ENCODE measurements at places on chromosomes 2 and 18. TPM values are rescaled to one million over a fixed set of nuclear protein-coding genes. Genes with fewer than 3 reads are reported as not detected.
A peak's percentile ranks its signal among the peaks of the same experiment; 100 is the strongest.

DNA sequence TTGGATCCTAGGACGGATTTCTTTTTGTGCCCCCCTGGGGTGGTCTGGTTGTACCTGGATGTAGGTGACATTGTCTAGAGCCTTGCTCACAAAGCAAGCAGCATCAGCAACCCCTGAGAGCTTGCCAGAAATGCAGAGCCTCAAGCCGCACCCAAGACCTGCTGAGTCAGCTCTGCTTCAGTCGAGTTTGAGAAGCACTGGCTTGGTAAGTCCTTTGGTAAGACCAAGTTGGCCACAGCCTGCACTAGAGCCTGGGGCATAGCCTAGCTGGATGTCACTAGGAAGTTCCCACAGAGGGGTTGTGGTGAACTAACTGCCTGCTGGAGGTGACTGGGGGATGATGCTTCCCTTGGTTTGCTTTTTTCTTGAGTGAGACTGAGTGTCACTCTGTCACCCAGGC lies 6.2 kb downstream of the ABCG5 start:
- DNase-seq, result no peak

- DNase-seq, result peak; percentile 41
Observed at GRCh38 chr2:46893269-46893939, 22.2 kb downstream of the MCFD2 start.

DNA sequence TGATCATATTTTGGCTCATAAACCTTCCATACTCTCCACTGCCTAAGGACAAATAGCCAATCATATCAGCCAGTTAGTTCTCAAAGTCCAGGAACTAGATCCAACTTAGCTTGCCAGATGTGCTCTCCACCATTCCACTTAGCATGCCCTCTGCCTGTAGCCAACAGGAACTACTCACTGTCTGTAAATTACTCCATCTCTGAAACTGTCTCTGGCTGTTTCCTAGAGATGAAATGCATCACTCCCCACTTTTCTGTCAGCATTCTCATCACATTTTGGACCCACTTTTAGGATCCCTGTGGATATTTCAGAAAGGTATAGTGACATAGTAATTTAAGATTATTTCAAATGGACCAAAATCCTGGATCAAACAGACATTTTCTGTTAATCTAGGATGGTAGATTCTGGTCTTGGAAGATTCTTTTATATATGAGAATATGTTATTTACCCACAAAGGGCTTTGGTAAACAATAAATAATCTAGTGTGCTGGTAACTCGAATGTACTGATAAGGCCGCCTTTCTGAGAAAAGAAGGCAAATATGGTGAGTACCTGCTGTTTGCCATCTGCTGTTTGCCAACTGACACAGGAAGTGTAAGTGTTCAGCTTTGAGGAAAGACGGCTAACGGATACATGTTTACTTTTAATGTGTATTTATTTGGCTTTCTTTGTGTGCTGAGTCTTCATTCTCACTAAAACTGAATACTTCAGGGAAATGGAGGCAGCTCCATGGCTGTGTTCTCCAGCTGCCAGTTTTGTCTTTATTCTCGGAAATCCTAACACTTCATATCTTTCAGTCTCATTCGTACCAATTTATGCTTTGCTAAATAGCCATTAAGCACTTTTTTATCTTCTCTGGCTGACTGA lies 79.5 kb downstream of the EVA1A start:
- peak; percentile 25 for DNase-seq

Gene STPG4
- total RNA-seq, result 0.19 TPM

Gene HOXD8
- 0.58 TPM for total RNA-seq

Gene DPYSL5
- not detected for total RNA-seq

Gene CDH2
- 30.3 TPM for total RNA-seq

Gene DSEL
- total RNA-seq, result 164 TPM

Data from LHCN-M2 (cell line).